ENCODE measurements at places on chromosomes 11 and 22.
A peak's percentile ranks its signal among the peaks of the same experiment; 100 is the strongest.

DNA sequence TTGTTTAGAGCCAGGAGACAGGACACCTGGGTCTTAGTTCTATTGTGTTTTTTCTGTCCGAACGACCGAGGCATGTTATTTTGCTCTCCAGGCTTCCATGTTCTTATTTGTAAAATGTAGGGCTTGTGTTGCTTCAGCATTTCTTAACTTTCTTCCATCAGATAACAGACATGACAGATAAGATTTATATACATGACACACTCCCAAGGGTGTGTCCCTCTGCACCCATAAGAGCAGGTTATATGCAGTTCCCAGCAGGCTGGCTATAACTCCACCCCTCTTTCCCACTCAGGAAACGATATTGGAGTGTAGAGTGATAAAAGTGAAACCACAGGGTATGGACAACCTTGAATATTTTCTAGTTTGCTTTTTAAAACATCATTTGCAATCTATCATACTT is 65.8 kb downstream of the APIP start:
- DNase-seq: no peak

DNA sequence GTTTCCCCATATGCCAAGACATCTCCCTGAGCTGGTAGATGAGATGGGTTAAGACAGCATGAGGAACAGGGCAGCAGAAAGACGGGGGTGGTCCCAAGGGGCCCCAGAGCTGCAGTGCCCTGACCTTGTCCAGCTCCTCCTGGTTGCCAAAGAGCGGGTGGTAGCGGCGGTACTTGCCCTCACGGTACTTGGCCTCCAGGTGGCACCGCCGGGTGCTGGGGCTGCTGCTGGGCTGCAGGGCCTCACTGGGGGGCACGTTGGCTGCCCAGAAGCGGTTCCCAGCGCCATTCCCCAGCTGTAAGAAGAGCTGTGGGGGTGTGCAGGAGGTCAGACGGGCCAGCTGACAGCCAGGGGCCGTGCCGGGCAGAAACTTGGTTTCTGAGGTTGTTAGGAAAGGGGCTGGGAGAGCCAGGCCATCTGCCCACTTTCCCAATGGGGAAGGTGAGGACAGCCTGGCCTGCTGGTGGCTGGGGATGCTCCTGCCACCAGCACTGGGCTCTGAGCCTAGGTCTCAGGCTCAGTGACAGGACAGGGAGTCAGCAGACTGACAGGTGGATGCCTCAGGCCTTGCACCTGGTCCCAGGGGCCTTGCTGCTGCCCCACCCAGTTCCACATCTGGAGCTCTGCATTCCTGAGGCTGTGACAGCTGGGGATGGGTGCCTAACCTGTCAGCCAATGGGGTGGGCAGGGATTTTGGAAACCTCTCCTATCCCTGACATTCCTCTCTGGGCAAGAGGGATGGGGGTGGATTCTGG is 30.0 kb upstream of the PDE2A start:
- DNase-seq: no peak

- no peak for DNase-seq
These were observed 140.3 kb downstream of the BRD1 start for GRCh38 chr22:49687333-49687732.

DNA sequence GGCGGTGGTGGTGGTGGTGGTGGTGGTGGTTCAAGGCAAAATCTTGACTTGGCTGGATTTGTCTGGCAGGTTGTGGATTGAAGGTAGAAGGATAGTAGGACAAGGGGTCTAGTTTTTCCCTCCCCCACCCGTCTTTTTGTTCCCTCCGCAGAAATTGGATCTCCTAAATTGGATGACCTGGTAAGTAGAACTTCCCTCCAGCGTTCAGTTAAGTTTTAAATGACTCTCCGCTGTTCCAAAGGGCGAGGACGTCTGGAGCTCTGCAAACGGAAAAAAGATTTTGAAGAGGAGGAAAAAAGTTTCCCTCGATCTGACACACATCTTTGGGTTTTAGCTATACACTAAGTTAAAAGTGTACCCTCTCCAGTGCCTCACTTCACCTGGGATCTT is 422 bp upstream of the LGR4 start:
- no peak for DNase-seq

- peak; percentile 96 for DNase-seq
These were observed 3.9 kb downstream of the ACP2 start for GRCh38 chr11:47244448-47245350.

GRCh38 chr11:16027621-16028020 is 328.7 kb downstream of the SOX6 start:
- DNase-seq: no peak
